ENCODE measurements at places on chromosomes 3 and 15. TPM values are rescaled to one million over a fixed set of nuclear protein-coding genes. Genes with fewer than 3 reads are reported as not detected.
A peak's percentile ranks its signal among the peaks of the same experiment; 100 is the strongest.

Gene LTF
- total RNA-seq = not detected

Gene P3H2
- total RNA-seq = 22.7 TPM

Gene GOLGA8N
- 0.45 TPM for total RNA-seq

Gene MUSTN1
- not detected for total RNA-seq

Gene CHAC1
- 35.4 TPM for total RNA-seq

Gene SH3GL3
- total RNA-seq = 2.0 TPM

Gene TF
- not detected for total RNA-seq

DNA sequence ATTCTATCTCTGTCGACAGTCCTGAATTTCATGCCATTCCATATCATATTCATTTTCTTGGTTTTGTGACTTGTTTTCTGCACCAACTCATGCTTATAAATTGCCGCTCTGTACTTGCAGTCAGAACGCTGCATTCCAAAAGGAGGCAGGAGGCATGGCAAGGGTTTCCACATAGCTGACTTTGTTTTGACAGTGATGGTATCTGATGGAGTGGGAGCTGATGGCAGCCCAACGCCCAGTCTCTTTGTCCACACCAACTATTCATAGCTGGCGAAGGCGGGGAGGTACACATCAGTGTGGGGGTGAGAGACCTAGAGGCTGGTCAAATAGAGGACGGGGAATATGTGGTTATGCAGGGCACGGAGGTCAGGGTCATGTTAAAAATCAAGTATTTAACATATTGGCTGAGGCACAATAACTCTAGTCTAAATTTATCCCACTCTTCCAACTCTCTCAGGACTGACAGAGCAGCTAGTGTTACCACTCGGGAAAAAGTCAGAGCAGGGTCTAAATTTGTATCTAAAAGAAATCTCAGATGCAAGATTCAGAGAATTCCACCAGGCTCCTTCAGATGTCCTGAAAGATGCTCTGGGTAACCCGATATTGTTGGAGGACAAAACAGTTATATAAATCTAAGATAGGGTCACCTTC, 67.8 kb upstream of the ATP13A3 start:
- no peak for DNase-seq

DNA sequence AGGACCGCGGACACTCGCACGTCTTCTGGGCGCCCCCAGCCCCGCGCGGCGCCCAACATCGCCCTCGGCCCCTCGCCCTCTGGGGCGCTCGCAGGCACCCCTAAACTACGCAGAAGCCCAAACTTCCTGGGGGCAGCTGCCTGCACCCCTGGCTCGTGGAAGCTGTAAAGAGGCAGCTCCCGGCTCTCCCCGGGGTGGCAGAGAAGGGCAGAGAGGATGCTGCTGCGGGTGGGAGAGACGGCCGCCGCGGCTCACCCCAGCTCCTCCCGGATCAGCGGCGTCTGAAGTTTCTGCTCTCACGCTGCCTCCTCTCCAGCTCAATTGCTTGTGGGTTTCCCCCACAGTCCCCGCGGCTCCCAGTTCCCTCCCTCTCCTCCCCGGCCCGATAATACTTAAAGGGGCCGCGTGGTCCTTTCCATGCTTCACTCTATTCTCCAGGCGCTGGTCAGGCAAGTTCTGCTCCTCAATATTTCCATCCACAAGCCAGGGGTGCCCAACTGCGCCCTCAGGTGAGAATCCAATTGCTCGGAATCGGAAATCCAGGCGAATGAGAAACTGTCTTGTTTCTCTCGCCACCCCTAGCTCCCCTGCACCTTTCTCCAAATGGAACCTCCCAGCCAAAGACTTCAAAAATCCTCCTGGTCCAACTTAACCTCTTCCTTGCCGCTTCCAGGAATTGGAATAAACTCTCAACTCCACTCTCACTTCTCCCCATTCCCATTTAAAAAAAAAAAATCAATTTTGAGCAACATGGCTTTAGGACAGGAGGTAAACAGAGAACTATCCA, 748.5 kb downstream of the ROBO1 start:
- DNase-seq = peak; percentile 81

DNA sequence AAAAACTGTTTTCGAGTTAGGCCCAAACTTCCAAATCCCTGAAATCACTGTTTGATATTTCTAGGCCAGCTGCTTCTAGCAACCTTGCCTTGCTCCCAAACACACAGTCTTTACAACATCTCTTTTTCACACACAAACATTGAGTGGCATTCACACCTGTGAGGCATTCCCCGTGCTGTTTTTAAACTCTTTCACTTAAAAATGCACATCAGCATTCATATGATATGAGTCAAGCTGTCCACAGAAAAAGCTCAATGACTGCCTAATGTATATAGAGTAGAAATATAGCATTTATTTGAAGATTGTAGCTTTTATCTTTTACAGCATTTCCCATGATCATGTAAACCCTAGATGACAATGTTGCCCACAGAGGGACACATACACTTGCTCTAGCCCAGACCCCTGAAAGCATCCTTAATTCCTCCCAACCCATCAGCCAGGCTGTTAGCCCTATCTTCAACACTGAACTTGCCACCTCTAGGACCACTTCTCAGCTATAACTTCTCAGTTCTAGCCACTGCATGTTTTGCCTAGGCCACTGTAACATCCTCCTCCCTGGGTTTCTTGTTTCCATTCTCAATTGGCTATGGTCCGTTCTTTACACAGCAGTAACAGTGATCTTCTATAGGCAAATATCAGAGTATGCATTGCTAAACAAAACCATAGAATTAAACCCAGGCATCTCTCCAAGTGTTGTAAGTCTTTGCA, 782.6 kb downstream of the DIPK2A start:
- no peak for DNase-seq

- DNase-seq = no peak
These were observed 157.4 kb upstream of the TMCO5A start for GRCh38 chr15:37777006-37777405.

DNA sequence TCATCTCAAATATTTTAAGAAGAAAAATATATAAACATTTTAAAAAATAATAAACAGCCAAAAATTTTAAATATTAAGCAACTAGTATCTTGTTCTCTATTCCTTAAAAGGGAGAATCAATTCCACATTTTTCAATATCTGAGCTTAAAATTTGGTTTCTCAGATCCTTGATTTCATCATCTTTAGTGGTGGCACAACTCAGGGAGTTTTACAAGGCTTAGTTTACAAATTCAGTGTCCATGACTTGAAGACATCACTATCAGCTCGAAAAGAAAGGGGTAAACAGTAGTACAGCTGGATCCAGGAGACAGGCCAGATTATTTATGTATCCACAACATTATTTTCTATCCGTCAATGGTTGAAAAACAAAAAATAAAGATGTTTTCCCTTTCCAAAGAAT, 11.6 kb downstream of the IGF2BP2 start:
- no peak for DNase-seq

- no peak for DNase-seq
These were observed 152.6 kb downstream of the LPP start for GRCh38 chr3:188306435-188307005.

DNA sequence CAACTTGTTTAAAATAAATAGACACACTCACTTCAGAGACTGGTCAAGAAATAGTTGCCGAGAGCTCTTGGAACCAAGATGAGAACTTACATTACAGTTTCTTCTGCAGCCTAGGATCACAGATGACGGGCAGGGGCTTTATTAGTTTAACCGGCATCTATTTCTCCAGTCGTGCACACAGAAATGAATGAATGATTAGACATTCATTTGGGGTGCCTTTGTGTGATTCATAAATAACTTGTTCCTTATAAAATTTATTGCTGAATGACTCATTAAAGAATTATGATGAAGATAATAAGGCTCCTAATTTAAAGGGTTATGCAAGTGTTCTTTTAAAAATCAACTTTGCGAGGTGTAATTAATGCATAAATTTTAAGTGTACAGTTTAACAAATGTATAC, 20.8 kb downstream of the NFKBIZ start:
- DNase-seq = no peak

DNA sequence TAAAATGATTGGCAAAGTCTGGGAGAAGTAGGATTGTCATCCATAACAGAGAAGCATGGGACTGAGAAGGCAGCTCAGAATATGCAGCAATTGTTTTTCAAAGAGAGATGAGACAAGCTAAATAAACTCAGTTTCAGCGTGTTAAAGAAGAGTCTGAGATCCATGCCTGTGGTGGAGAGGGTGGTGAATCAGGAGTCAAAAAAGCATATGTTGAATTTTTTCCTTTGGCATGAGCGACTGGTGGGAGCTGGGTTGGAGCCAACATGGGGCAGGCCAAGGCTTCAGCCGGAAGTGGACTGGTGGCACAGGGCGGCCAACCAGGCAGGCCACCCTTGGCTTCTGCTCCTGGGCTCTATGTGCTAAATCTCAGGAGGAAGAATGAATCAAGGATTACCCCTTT, 102.0 kb downstream of the SST start:
- no peak for DNase-seq

DNA sequence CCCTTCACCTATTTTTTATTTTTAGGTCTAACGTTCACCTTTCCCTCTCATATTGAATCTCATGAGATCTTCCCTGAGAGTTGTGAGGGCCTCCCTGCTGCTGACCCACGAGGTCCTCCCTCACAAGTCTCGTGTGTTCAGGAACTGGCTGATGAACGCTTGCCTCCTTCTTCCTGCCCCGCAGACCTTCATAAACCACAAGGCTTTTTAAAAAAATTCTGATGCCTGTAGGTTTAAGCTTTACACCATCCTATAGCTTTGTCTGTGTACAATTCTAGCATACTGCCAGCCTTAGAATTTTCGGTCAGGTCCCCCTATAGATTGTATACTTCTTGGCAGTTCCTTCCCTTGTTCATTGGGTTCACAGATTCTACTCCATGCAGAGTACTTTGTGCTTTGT, 50.5 kb downstream of the CHST2 start:
- no peak for DNase-seq
